ENCODE measurements at places on chromosomes 16 and 17.

DNA sequence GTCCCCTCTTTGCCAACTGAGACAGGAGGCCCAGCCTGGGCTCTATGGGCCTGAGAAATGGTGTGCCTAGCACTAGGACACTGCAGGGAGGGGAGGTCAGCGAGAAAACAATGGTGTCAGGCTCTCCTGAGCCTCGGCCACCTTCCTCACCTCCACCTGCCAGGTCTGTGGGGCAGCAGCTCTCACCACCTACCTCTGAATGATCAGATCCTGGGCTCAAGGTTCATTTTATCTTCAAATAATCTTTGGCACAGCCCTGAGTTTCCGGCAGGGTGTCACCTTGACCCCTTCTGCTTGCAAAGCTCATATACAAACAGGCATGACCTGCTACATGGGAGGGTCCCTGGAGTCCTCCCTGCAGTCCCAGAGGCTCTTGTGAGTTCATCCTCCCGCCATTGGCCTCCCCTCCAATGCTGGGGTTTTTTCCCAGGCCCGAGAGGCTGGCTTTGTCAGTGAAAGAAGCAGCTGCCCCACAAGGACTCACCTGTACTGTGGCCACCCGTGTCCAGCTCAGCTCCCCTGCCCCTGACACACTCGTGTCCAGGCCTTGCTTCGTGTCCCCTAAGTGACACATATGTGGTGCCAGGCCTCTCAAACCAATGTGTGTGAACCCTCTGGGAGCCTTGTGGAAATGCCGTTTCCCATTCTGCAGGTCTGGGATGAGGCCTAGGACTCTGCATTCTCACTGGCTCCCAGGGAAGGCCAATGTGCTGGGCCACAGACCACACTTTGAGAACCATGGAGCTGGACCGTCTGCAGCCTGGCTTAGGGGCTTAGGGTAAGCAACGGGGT lies 176.8 kb upstream of the CIBAR2 start:
- no peak for DNase-seq

- DNase-seq: peak; percentile 30
Measured at GRCh38 chr17:45702666-45703266, 81.4 kb upstream of the CRHR1 start.

DNA sequence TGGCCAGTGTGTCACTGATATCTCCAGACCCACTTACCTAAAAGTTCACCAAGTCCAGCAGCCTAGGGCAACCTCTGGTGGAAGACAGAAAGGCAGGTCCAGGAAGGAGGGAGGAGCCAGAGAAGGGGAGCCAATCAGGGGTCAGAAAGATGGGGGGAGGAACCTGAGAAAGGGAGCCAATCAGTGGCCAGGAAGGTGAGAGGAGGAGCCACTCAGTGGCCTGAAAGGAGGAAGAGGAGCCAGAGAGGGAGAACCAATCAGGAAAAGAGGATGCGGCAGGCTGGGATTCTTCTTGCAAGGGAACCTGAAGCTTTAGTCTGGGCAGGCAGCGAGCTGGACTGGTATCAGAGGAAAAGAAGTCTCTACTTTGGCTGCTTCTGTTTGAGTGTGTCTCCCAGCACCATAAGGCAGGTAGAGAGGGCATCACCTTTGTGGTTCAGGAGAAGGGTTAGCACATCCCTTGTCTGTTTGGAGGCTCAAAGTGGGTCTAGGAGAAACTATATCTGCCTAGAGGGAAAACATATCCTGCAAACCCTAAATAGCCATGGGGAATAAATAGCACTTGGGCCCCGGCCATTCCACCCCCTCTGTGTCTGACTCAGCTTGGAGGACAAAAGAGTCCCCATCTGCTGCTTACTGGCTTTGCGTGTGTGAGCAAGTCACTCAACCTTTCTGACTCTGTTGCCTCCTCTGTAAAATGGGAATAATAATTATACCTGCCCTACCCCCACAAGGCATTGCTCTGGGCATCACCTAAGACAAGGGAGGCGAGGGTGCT lies 43.4 kb upstream of the CRHR1 start:
- peak; percentile 35 for DNase-seq

GRCh38 chr16:63223851-63224250 lies 1187.6 kb upstream of the CDH8 start:
- no peak for DNase-seq

DNA sequence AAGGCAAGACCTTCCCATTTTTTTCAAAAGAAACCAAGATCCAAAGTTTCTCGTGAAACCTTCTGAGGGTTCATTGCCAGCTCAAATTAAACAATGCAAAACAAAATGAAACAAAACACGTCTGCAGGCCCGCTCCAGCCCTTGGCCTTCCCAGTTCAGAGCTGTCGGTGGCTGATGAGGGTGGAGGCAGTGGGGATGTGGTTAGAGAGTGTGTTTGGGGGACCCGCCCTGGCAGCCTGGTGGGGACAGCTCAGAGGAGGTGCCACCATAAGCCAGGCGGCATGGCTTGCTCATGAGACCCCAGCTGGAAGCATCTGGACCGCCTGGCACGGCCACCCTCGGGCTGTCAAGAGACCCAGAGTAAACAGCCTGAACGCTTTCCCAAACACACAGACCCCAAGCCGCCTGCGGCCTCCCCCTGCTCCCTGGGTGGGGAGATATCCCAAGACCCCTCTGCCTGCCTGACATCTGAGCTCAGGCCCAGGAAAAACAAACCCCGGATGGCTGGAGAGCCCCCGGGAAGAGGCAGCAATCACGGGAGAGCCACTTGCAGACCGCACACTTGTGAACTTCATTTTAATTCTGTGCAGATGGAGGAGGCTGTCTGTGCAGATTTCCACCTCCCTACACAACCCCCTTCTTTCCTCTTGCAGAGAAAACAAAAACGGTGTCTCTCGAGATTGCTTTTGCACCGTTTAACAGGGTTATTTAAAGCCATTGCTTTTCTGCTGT lies 35.4 kb upstream of the LITAF start:
- DNase-seq: no peak

- DNase-seq: no peak
Measured at GRCh38 chr16:50318796-50319578, 49.8 kb downstream of the BRD7 start.

DNA sequence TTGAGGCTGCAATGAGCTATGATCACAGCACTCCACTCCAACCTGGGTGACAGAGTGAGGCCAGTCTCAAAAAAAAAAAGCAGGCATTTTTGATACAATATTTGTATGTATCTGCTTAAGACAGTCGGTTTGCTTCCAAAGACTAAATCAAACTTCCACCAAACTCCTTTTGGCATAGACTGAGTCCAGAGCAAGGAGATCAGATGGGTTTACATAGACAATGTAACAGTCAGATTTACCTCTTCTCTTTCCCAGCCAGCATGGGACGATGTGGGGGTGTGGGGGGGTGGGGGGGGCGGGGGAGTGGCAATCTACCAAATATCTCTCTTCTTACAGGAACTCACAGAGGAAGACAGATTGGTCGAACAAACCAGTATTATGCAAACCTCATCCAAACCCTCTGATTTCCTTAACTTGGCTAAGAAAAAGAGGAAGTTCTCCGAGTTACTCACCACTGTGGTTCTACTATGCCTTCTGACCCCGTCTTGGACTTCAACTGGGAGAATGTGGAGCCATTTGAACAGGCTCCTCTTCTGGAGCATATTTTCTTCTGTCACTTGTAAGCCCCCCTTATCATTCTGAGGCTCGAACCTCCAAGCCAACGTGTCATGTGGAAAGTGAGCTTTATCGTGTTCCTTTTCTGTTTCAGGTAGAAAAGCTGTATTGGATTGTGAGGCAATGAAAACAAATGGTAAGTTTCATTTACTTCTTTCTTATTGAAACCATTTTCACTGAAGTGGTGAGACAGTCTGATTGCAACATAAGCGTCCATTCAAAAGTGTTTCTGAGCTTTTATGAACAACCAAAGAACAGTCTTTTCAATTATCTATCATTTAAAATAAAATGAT lies at the start of gene MILR1:
TSS of gene MILR1 (plus strand) at position 451 of the 848 bp plus-strand sequence. CDS start at position 505, 54 bp downstream.
- no peak for DNase-seq

DNA sequence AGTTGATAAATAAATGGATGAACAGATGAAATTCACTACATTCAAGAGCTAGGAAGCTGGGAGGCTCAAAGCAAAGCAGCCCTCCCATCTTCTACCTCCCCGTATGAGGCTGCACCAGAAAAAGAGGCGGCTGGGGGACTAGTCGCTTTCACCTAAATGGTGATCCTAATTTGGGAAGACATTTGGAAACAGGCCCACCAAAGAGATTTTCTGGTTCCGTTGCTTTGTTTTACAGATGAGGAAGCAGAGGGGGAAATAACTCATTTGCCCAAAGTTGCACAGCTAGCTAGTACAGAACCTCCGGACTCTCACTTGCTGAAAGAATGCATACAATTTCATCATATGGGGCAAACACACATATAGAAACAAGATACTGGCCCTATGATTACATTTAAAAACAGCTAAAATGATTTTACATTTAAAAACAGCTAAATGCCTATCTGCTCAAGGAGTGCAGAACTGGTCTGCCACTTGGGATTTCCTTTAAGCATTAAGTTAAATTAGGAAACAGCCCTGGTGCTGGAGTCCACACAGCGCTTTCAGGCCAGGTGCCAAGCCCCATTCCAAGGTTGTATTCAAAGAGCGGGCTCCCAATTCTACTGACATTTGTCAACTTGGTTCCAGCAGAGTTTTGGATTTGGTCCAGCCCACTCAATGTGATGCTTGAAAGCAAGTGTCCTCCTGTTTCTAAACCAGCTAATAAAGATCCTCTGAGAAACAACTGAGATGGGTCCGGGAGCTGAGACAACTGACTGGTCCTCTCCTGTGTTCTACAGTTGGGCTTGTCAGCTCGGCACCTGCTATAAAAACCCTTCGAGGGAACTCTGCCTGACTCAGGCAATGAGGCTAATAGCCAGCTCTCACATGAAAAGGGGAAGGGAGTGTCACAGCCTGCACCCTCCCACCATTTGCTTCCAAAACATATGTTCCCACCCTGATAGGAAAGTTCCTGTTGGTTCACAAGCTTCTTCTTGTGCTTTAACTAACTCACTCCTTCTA lies 11.7 kb downstream of the ERN1 start:
- no peak for DNase-seq

- no peak for DNase-seq
Measured at GRCh38 chr17:6043405-6043804, 26.8 kb upstream of the WSCD1 start.

- no peak for DNase-seq
Measured at GRCh38 chr17:9971991-9972390, 66.9 kb upstream of the RCVRN start.

DNA sequence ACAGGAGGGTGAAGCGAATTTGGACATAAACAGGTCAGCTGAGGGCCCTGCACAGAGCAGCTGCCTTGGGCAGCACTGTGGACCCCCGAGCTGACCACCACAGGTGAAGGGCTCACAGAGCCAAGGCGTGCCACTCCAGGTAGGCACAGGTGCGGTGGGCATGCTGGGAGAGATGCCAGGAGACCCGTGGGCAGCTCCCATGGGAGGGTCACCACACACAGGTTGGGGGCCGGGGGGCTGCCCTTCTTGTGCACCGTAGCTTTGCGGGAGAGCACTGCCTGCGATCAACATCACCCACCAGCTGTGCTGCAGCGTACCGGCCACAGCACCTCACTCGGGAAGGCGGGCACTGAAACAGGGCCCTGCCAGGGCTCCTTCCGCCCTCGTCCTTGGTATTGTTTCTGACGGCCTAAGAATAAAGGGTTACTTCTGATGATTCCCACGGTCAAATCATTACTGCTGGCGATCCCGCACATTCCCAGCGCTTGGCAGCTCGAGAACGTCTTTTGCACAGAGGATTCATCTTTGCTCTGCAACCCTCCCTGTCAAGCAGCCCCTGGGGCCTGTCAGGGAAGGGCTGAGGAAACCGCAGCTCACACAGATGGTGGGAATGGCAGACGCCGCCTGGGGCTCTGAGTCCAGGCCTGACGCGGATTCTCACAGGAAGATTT lies 181.7 kb downstream of the BANP start:
- DNase-seq: no peak

DNA sequence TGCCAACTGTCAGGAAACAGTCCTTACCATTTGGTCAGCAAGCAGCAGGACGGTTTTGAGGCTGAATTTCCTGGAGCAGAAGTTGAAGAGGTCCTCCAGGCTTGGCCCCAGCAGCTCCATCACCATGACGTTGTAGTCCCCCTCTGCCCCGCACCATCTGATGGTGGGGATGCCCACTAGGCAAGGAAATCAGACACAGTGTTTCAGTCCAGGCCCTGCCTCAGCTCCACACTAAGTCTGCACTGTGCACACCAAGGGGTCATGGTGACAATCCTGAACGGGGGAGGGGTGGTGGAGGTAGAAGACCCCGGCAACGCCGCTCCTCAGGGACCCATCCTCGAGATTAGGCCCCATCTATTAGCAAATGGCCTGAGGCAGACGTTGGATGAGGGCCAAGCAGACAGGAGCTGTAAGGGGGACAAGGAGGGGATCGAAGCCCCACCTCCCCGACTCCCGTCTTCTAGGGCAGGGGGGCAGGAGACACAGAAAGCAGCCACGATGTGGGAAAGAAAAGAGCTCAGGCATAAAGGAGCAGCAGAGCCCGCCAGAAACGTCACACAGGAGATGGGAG lies 18.0 kb downstream of the CSNK1D start:
- no peak for DNase-seq

DNA sequence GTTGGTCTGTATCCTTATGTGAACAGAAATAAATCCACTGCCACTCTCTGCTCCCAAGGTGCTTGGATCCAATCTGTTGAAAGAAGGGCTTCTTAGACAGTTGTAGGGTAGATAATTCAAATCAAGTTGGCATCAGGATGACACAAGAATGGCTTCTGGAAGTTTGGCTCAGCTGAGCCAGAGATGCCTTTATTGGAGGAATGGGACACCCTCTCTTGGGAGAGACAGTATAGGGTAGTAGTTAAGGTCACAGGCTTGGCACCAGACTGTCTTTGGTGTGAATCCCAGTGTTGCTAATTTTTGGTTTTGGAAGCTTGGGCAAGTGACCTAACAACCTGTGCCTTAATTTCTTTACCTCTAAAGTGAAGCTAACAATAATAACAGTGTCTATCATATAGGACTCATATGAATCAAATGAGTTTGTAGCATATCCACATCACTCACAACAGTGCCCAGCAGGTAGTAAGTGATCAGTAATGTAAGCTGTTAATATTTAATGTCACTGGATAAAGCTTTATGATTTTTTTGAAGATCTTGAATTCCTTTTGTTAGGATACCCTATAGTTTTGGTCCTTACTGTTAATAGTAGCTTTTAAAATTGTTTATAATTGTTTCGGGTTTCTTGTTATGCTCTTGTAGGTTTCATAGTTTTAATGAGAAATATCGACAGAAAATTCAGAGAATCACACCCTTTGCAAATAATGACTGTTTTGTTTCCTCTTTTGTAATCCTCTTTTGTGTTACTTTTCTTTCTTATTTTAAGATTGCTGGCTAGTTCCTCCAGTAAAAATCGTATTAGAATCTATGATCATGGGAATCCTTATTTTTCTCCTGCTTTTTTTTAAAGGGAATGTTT lies 19.1 kb downstream of the ZNRF1 start:
- DNase-seq: no peak

- no peak for DNase-seq
Measured at GRCh38 chr16:64858076-64858475, 263.8 kb downstream of the CDH11 start.

DNA sequence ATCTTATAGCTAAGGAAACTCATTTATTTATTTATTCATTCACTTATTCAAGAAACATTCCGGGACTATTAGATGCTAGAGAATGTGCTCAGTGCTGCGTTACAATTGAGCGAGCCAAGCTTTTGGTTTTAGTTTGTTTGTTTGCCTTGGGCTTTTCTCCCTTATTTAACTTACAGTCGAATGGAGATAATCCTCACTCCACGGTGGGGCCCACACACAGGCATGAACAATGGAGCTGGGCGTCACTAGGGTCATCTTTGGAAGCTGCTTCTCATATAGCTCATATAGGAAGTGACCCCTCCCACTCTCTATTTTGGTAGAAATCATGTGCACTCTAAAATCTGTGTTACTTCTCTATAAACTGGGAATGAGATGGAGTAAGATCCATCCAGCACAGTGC lies 210.0 kb downstream of the TMEM114 start:
- DNase-seq: no peak

- DNase-seq: no peak
Measured at GRCh38 chr16:63625126-63625525, 1496.7 kb downstream of the CDH11 start.

Data from ACHN (cell line).